EH (cell line): ENCODE measurements at places on chromosomes 3 and 15.

DNA sequence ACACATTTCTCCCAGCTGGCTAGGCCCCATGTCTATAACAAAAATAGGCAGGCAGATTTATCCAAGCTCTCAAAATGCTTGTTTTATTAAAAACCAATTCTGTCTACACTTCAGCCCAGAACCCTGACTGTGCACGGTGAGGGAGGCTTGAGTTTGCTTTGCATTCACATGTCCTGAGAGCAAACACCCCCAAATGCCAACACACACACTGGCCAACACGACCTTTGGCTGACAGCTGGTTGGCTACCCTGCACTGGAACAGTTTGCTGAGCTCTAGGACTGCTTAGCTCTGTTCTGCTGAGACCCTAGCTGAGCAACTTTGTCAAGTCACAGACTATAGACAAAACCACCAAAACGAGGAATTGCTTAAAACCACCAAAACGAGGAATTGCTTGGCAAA, 3.6 kb downstream of the STIMATE start:
- no peak for DNase-seq

DNA sequence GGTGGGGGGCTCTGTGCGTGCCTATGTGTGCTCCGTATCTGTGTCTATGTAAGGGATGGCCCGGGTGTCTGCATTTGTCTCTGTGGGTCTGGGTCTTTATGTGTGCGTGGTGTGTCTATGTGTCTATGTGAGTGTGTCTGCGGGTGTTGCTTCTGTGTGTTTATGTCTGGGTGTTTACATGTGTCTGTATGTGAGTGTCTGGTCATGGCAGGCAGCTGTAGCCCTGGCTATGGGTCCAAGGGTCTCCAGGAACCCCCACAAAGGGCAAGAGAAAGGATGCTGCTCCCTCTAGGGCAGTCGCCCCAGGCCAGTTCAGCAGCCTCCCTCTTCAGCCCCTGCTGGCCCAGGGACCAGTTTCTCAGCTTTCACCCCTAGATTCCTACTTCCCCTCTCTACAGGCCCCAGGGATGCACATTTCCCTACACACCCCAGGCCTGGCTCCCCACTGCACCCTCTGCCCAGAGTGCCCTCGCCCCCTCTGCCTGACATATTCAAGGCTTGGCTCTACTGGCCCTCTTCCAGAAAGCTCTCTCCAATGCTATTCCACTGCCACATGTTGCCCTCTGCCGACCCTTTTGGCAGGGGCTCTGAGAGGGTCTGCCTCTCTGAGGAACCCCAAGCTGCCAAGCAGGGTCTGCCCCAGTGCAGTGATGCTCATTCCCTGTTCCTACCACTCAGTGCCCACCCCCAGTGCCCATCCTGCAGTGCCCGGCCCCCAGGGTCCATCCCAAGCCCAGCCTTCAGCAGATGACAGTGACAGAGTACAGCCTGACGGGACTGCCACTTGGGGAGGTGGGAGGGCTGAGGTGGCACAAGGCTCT, 1.0 kb upstream of the MYL3 start:
- no peak for DNase-seq

DNA sequence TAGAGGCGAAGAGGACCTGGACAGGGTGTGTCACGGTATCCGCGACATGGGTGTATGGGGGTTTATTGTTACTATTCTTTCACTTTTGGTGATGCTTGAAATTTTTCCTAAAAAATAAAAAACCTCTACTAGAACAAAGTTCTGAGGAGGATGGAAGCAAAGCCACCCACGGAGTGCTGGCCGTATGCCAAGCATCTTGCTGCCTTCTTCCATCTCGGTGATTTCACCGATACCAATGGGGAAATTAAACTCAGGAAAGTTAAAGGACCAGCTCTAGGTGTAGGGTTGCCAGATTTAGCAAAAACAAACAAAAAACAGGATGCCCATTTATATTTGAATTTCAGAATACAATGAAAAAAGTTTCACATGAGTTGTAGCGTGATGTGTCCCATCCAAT, 33.9 kb downstream of the SMAD6 start:
- peak; percentile 46 for DNase-seq

GRCh38 chr3:100482176-100482575, 10.2 kb upstream of the TMEM45A start:
- DNase-seq, result no peak

DNA sequence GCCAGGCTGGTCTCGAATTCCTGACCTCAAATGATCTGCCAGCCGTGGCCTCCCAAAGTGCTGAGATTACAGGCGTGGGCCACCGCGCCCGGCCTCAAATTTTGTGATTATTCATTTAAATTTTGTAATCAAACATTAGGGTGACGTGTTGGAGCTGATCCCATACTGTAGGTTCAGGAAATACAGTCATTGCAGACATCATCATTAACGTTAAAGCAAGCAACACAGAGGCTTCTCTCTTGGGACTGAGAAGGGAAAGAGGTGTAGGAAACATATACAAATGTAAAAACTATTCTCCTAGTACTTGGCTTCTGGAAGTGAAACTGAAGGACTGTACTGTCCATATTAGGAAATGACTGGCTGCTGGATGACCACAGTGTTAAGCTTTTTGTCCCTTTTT, 11.1 kb upstream of the ARID3B start:
- DNase-seq, result peak; percentile 54

DNA sequence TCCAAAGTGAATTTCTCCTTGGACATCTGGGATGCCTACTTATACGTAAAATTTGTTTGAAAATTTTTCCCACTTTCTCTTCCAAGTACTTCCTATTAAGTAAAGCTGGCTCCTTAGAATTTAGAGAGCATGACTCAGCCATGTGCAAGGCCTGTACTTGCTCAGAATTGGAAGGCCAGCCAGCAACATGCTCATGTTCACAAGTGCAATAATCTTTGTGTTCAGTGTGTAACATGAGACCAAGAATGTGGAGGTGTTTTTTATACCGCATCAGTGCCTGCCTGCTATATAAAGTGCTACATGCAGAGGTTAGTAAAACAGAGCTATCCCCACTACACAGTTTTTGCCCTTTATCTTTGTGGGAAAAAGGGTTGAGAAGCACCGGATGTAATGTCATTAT, 151.9 kb upstream of the FEZF2 start:
- DNase-seq, result no peak

DNA sequence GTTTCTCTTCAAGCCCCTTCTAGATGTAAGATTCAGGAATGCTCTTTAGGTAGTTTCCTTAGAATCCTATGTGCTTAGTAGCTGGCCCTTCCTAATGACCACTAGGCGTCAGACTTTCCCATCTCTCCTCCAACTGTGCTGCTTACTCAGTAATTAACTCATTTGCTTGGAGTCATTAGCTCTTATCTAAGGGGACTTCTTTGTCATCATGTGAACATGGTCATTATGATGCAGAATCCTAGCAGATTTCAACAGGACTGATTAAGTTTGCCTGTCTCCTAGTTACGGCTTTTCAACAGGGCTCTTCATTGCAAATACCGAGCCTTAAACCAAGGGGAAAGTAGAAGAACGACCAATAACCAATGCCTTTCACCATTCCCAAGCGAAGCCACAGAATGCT, 46.4 kb downstream of the GJD2 start:
- peak; percentile 78 for DNase-seq

DNA sequence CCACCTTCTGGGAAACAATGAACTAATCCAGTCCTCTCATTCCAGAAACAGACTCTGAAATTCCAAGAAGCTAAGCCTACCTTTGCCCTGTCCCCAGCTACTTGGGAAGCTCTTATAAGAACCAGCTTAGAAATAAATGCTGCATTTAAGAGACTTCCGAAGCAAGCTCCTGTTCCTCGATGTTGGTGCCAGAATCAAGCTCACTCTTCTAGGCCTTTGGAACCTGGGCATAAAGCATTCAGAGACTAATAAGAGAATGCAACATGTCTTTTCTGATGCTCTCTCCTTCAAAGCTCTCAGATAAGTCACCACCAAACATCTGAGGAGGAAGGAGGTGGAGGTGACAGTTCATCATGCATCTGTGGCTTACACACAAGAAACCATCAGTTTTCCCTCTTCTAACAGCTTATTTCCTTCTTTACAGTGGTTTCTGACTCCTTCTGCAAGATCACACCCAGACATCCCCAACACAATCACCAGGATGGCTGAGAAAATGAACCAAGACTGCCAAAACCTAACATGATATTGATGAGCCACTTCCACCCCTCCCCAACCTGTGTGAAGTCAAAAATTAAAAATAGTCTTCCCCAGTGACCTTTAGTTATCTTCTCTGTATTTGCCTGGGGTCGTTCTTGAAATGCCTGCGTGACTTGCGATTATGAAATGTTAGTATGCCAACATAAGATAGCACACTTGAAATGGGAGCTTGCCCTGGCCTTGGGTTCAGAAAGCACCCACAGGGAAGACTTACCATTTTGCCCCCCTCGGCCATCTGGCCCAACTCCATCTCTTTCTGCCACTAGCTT, 11.5 kb downstream of the ARHGEF3 start:
- DNase-seq, result no peak

DNA sequence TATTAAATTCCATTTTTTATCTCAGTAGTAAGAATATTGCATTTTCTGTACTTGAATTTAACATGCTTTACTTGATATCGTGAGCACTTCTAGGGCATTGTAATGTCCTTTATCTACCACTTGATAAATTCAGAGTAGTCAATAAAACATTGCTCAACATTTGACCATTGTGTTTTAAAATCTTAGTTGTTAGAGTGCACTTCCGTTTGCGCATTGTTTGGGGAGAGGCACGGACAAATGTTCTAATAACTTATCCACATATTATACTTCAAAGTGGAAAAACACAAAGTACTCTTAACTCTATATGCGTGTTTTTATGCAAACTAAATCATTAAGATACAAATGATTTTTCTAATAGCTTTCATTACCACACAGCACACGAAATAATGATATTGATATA, 419 bp downstream of the FAM227B start:
- DNase-seq, result peak; percentile 42

DNA sequence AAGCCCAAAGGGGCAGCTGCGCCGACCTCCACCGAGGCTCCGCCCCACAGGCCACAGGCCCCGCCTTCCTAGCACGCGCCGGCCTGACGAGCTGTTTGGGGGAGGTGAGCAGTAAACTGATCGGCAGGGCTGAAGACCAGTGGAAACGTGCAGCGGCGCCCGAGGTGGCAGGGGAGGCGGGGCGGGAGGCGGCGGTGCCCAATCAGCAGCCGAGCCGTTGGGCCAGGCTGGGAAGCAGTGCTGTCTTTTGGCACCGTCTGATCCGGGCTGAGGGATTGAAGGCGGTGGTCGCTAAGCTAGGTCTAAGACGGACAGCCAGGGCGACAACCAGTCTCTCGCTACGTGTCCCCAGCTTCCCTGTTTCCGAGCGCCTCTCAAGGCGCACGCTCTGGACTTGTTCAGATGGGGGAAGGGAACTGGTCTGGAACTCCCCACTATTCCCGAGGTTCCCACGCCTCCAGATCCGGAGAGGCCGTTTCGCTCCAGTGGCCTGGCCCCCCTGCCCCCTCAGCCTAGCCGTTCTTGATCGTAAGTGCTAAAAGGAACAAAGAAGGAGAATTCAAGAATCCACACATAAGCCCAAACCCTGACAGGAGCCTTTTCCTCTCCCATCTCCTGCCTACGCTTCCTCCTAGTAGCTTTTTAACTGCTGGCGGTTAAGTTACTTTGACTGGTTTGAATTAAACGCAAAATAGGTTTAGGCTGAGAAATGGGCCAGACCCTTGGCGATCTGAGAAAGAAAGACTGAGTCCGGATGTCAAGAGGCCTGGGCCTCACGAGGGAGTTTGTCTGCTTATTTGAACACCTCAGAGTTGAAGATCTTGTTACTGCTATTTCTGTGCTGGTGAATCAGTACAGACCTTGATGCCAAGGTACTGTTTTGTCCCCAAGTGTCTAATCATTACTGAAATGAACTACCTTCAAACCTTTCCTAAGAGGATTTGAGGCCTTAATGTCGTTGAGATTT, at the start of gene FMN1:
TSS of gene FMN1 (minus strand) at position 11 of the 967 bp plus-strand sequence. CDS start 39,800 bp downstream, outside the sequence.
- DNase-seq, result peak; percentile 91

DNA sequence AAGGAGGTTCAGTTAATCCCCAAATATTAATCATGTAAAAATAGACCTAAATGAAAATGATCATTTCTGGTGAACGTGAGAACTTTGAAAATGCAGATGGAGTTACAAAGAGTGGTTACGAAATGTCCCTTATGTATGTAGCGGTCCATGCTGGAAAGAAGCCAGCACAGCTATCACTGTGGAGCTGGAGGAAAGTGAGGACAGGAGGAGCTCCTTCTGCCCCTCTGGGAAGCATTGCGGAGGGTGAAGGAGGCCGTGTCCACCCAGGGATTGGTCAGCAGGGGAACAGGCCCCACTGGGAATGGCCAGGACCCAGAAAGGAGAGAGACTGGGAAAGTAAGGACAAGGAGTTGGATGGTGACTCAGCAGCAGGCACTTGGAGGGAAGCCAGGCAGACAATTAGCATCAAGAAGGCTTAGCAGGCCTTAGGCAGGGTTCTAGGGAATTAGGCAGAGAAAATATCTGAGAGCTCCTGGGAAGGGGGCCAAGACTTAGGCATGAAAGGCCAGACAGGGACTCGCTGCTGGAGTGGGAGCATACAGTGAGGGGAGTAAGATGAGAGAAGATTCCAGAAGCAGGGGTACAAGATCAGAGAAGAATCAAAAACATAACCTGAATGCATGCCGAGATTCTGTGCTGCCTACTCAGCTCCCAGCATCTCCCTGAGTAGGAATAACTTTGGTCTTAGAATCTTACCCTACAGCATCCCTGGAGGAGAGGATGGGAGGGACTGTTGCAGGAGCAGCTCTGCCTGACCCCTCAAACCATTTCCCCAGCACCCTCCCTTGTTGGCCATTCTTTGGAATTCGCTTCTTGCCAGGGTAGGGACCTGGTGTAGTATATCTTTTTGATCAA, 171.0 kb upstream of the UMPS start:
- DNase-seq, result peak; percentile 100

GRCh38 chr3:106824856-106825255, 552.4 kb upstream of the CCDC54 start:
- DNase-seq, result peak; percentile 76

DNA sequence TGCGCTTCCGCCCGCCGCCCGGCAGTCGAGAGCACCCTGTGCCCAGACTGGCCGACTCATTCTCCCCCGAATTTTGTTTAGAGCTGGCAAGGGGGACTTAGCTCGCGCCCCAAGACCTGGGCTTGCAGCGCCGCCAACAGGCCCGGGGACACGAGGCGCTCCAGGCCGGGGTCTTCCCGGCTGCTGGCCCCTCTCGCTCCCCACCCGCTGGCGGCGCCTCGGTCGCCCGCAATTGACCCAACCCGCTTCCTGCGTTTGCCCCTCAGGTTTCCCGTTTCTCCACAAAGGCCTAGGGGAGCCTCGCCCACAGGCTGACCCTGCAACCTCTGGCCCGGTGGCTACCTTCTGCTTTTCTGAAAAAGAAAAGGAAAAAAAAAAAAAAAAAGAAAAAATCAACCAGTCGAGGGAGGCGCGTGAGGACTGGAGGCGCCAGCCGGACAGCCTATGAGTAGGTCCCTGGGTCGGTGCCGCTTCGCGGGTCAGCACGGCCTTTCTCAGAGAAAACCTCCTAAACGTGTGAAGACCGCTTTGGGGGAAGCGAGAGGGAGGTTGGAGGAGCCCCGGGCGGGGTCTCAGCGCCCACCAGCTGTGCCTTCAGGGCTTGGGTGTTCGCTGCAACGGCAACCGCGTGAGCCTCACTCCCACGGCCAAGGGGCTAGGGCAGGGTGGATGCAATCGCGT, 7.2 kb downstream of the FOXL2 start:
- no peak for DNase-seq

- DNase-seq, result no peak
These were observed 25.4 kb upstream of the AVEN start for GRCh38 chr15:34064438-34064837.
